ENCODE measurements at places on chromosomes 1 and 21.

GRCh38 chr1:32886004-32886827 lies at the start of gene HPCA:
Gene HPCA, plus strand, starts transcription at chr1:32886491. Its CDS starts 2,408 bp downstream, at chr1:32888899.
- no peak for DNase-seq

DNA sequence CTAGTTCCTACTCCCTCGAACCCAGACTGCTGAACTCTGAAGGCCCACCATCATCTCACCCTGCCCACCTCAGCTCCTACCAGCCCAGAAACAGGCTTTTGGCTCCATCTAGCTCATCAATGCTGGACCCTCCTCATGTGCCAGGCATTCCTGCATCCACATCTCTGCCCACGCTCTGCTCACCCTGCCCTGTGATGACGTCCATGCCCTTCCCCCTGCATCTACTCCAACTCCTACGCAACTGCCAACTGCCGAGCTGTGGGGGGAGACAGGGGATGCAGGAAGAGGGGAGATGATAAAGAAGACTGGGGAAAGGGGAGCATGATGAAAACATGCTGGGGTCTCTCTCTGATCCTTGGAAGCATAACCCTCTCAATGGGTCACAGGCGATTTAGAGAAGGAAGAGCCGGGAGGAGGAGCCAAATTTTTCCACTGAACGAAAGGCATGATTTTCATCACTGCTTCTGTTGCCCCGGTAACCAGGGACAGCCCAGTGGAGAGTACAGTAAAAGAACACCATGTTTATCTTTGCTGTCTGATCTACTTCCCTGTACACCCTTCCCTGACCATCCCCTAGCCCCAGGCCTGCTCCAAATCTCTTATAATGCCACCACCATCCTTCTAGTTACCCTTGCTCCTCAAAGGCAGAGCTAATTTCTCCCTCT lies 44.3 kb downstream of the CD34 start:
- DNase-seq = no peak

DNA sequence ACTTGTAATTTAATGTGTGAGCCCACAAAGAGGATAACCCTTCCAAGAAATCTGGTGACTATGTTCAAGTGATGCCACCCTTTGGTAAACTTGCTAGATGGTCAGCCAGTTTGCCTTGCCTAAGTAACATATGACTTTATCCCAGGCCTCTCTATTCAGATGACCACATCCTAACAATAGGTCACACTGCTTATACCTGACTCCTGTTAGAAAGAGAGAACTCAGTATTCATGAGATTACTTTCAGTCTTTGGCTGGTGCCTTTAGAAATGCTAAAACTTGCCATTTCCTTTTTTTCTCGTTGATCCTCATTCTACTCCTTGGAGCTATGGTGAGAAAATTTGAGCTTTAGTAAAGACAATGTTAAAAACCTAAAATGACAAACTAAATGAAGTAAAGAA lies 28.5 kb upstream of the SERBP1 start:
- no peak for DNase-seq

- DNase-seq = no peak
These were observed 35.1 kb downstream of the SLC44A3 start for GRCh38 chr1:94855307-94855700.

GRCh38 chr1:5863238-5863637 lies 129.0 kb downstream of the NPHP4 start:
- DNase-seq = no peak

- DNase-seq = no peak
These were observed 30.4 kb downstream of the ERG start for GRCh38 chr21:38467911-38468310.

GRCh38 chr1:155130272-155131006 lies 2.8 kb downstream of the EFNA1 start:
- DNase-seq = no peak

DNA sequence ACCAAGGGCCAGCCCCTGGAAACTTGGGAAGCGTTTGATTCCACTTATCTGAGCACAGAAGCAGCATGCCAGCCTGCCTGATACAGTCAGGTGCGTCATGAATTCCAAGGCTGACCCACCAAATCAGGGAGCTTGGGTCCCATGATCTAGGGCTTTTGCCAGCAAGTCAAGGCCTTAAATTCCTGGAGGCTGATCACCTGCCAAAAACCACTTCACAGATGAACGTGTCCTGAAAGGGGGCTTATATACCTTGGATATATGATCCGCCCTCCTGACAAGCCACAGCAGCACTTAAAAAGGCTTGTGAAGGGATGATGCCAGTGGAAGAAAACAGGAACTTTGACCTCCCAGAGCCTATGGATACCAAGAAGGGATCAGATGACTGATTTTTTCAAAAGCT lies 24.0 kb upstream of the CLIC6 start:
- no peak for DNase-seq

GRCh38 chr1:217332431-217333065 lies 298.3 kb downstream of the GPATCH2 start:
- no peak for DNase-seq

DNA sequence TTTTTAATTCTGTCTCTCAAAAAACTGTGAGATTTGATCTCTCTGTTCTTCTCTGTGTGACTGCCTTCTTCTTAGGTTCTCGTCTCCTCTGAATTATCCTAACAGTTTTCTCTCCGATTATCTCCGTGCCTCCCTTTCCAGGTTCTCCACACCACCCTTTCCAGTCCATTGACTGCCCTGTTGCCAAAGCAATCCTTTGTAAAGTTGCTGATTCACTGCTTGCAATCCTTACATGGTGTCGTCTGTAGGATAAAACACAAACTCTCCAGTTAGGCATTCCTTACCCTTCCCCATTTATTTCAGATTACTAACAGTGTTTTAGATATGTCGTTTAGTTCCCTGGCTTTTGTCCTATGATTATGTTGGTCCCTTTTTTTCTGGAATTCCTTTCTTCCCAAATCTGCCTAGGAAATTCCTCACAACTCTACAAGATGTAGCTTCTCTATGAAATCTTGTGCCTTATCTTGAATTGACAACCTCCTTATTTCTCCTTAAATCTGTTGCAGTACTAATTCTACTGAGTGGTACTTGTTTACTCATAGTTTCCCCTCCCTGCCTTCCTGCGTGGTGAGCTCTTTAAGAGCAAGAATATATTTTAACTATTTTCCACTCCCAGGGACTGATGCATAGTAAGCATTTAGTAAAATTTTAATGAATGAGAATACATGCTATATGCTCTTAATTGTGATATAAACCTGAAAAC lies 22.3 kb downstream of the RCOR3 start:
- DNase-seq = no peak

- DNase-seq = no peak
These were observed 443.4 kb upstream of the RGS18 start for GRCh38 chr1:191714845-191715244.

DNA sequence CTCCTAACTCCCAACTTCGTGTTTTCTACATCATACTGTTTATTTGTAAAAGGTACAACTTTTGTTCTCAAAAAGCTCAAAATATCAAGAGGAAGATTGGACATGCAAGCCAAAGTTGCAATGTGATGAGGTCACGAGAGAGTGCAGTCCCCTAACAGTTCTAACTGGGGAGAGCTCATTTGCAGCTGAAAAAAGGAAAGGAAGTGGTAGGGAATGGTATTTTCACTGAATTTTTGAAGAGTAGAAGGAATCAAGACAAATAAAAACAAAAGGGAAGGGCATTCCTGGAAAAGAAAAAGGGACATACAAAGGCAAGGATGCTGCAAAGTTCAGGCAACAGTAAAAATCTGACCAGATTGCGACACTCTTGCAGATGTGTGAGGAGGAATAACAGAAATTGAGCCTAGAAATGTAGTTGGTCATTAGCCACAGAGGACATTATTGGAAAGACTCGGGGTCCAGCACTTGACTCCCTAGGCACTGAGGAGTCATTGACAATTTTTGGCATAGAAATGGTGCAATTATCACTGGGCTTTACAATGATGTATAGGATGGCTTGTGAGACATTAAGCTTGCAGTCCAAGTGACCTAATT lies 67.9 kb downstream of the TBX15 start:
- no peak for DNase-seq

DNA sequence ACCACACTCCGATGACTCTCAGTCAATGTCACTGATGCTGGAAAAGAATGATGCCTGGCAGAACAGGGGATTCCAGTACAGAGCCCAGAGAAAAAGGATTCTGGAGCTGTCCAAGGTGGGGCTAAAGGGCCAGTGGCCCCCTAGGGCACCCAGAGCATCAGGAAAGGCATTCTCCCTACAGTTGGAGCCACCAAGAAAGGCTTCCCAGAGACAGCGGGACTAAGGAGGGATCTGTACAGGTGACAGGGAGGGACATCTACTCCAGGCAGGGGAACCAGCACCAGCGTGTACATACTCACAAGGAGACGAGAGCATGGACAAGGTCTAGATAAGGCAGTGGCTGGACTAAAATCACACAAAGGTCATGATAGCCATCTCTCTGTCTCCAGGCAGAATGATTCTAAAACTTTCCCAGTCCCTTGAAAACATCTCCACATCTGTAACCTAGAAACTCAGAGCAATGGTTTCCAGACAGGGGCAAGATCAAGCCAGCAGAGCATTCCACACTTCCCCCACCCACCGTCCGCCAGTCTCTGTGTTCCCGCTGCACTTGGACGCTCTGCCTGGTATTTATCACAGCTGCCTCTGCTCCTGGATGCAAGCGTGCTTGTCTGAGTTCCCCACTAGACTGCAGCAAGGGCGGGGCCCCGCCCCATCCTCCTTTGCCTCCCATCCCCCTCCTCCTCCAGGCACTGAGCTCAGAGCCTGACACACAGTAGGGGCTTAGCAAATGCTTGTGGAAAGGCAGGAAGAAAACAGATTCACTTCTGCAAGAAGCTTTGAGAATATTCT lies 111.6 kb upstream of the ZC3H12A start:
- DNase-seq = no peak

- DNase-seq = no peak
These were observed 13.6 kb downstream of the SDCCAG8 start for GRCh38 chr1:243269461-243269801.

DNA sequence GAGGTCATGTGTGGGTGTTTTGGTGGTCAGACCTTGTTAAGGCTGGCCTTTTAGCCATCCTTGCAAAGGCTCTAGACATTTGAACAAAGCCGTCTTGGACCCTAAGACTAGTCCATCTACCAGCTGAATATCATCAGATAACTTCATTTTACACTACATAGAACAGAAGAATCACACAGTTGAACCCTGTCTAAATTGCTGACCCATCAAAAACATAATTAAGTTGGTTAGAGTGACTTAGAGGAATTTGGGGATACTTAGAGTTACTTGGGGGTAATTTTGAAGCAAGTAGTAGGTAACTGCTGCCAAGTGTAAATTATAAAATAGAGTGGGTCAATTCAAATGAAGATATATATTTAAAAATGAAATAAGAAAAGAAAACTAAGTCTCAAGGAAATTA lies 102.9 kb upstream of the ADGRL4 start:
- no peak for DNase-seq

- DNase-seq = no peak
These were observed 322 bp downstream of the TFB2M start for GRCh38 chr1:246565751-246566127.

DNA sequence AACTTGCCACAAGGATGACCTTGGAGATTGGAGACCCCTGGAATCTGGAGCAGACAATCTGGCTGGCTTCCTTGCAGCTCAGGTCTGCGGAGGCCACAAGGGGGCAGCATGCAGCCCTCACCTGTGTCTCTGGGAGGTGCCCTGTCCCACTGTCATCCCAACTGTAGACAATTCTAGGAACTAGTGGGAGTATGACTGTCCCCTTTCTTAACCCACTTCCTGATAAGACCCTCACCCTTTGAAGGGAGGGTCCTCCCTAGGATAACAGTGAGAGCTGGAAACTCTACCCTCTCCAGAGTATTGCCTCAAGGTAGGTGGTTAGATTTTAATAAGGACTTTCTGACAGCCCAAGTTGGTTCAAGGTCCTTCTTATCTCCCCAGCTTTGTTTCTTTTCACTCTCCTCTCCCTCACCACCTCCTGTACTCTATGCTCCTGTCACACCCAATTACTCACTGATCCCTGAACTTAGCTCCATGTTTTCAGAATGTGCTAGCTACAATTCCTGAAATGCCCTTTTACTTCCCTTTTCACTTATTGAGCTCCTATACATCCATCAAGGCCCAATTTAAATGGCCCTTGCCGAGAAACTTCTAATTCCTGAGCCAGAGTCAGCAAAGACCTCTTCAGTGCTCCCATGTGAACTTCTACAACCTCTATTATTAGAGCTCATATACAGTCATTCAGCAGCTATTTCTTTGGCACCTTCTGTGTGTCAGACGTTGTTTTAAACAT lies 9.2 kb upstream of the KCNQ4 start:
- DNase-seq = no peak

GRCh38 chr21:25191141-25191540 lies 416.1 kb downstream of the MRPL39 start:
- DNase-seq = no peak

- no peak for DNase-seq
These were observed 772.5 kb downstream of the USP25 start for GRCh38 chr21:16502273-16502672.

- no peak for DNase-seq
These were observed 13.9 kb upstream of the KIF14 start for GRCh38 chr1:200634261-200635122.

DNA sequence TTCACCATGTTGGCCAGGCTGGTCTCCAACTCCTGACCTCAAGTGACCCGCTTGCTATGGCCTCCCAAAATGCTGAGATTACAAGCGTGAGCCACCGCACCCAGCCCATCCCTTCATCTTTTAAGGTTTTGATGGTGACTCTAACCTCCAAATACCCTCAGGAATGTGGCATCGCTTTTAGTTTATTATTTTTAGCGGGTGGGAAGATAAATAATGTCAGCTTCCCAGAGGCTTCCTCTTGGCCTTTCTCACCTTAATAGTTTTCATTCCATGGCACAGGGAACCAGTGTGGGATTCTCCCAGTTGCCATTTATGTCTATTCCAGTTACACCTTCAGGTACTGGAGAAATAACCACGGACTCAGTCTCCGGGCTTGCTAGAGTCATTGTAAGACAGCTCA lies 92.1 kb upstream of the LRRN2 start:
- no peak for DNase-seq

DNA sequence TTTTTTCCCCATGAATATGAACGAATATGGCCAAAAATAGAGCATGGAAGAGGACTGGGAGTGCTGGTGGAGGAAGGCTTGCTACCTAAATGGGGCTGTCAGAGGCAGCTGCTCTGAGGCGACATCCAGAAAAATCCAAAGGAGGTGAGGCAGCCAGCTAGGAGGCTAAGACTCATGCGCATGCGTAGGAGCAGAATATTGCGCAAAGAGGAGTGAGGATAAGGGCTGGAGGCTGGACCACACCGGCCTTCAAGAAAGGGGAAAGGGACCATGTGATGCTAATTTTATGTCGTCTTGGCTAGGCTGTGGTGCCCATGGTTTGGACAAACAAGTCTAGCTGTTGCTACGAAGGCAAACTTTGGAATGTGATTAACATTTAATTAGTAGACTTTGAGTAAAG lies 30.5 kb downstream of the HEYL start:
- no peak for DNase-seq
